ENCODE measurements at places on chromosomes 12 and 14. TPM values are rescaled to one million over a fixed set of nuclear protein-coding genes. Genes with fewer than 3 reads are reported as not detected.

GUCY2C gene
- total RNA-seq, result not detected

MGST1 gene
- total RNA-seq, result 11.3 TPM

- no peak overlapping the region for H3K27ac ChIP-seq
- H3K27me3 ChIP-seq, result peaks cover 7% of the 10 kb centered on the region
Observed at GRCh38 chr14:20503898-20504297, 1.4 kb upstream of the RNASE10 start.

DNA sequence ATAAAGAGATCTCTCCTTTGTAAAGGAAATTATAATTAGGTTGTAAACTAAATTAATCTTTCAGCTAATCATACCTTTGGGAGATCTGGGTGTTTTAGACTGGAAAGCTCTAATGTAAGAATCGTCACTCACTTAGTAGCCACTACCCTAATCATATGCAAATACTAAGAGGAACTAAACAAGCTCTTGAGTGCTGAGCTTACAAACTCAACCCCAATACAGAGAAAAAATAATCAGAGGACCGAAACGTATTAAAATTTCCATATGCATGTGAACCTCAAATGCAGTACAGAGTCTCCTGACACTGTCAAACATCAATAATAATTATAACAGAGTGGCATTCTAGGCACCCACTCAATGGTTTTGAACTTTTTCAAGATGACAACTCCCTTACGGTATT, 235.3 kb upstream of the FOXN3 start:
- peaks cover 9% of the 10 kb centered on the region for H3K36me3 ChIP-seq
- no peak overlapping the region for H3K27ac ChIP-seq
- no peak for DNase-seq
- no peaks in the 10 kb centered on the region for H3K27me3 ChIP-seq
- H3K4me3 ChIP-seq, result no peak overlapping the region
- H3K4me1 ChIP-seq, result peaks cover 16% of the 10 kb centered on the region

- DNase-seq, result no peak
- peaks cover 2% of the 10 kb centered on the region for H3K27me3 ChIP-seq
- no peaks in the 10 kb centered on the region for H3K4me1 ChIP-seq
- no peak overlapping the region for H3K27ac ChIP-seq
Observed at GRCh38 chr12:67390273-67390672, 121.1 kb downstream of the CAND1 start.

DNA sequence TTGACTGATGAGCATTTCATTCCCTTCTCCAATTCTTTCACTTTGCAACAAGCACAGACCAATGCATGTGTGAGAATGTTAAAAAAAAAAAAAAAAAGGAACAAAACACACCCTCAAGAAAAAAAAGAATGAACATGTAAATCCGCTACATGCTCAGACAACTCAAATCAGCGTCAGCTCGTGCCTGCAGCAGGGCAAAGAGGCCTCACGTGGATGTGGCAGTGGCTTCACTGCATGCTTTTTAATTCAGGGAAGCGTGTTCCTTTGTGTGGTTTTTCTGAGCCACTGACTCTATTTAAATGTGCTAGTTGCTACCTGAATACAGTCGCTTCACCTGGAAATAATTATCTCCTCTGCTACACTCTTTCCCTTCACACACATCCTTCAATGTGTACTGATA, 55.1 kb downstream of the PPP1R36 start:
- no peak overlapping the region for H3K4me3 ChIP-seq
- H3K27ac ChIP-seq, result no peak overlapping the region
- no peaks in the 10 kb centered on the region for H3K36me3 ChIP-seq
- H3K4me1 ChIP-seq, result no peaks in the 10 kb centered on the region
- no peak for DNase-seq

DNA sequence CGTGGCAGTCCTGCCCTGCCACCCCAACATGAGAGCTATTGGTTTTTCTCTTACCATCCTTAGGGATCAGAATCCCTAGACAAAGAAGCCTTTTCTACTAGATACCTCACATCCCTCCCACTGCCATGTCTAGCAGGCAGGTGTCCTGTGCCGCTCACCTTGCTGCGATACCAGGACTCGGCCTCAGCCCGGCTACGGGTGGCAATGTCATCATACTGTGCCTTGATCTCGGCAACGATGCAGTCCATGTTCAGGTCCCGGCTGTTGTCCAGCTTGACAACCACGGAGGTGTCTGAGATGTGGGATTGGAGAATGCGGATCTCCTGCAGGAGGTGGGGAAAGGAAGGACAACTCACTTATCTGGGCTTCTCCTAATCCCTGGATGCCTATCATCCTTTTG, 4.5 kb downstream of the KRT83 start:
- no peak overlapping the region for H3K27ac ChIP-seq
- H3K4me3 ChIP-seq, result no peak overlapping the region
- no peaks in the 10 kb centered on the region for H3K36me3 ChIP-seq
